Lung microvascular endothelial cell (primary cell): ENCODE measurements at places on chromosomes 1 and 21.

DNA sequence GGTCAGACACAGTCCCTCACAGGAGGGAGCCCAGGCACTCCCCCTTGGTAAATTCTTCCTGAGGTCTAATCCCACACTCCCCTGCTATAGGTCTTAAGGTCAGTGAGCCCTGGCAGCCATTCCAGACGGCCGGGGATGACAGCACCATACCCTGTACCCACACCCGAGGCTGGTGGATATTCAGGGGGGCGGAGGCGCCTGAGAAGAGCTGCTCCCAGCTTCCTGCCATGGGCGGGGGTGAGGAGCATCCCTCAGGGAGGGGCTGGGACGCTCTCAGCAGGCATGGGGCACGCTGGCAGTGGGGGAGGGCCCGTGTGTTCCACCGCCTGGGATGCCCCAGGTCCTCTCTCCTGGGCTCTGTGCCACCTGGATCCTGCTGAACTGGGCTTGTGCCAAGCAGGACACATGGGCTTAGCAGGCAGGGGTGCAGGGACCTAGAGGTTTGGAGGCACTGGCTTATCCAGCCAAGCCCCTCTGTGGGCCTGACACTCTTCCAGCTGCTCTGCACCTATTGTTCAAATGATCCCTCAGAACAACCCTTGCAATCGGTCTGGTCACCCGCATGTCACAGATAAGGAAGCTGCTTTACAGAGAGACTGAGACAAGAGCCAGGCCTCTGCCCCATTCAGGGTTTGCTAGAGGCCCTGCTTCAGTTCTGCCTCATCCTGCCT lies 5.7 kb upstream of the ADGRB2 start:
- no peak for DNase-seq

DNA sequence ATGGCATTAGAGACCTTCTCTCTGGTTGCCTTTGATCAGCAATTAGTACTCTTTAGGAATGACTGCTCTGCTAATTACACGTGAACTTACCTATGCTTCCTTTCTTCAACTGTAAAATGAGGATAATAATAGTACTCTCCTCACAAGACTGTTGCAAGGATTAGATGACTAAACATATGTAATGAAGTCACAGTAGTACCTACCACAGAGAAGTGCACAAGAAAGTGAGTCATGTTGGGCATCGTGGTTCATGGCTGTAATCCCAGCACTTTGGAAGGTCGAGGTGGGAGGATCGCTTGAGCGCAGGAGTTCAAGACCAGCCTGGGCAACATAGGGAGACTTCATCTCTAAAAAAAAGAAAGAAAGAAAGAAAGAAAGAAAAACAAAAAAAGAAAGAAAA lies 68.1 kb upstream of the AK4 start:
- no peak for DNase-seq

DNA sequence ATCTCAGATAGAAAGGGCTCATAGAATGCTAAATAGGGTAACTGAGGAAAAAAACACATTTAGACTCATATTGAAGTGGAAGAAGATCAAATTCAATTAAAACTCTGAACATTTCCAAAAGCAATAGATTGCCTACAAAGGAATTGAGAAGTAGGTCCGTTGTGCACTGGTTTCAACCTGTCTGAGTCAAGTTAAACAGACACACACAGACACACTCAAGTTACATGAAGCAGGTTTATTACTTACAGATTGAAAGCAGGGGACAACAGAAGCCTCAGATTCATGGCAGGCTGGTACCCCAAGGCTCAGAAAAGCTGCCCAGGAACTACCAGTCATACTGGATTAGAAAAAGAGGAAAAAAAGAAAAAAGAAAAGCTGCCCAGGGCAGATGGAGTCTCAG lies 20.7 kb upstream of the S100A2 start:
- no peak for DNase-seq

- DNase-seq, result no peak
Observed at GRCh38 chr1:109632671-109633346, 13.2 kb downstream of the AMPD2 start.

DNA sequence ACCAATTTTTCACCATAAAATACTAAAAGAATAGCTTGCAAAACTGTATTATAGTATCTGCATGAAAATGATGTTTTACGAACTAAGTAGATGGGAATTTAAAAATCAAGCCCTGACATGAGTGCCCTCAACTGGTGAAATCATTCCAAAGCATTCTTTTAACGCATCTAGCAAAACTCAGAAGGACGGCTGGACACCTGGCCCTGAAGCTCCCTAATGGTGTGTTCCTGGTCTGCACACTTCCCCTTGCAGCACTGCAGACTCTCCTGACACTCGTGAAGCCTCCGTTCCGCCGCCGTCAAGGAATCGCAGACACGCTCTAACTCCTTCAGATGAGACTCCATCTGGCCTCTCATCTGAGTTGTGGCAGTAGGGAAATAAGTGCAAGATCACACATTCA lies 39.9 kb downstream of the ODF2L start:
- no peak for DNase-seq

- DNase-seq, result no peak
Observed at GRCh38 chr1:239718997-239719628, 332.7 kb downstream of the CHRM3 start.

DNA sequence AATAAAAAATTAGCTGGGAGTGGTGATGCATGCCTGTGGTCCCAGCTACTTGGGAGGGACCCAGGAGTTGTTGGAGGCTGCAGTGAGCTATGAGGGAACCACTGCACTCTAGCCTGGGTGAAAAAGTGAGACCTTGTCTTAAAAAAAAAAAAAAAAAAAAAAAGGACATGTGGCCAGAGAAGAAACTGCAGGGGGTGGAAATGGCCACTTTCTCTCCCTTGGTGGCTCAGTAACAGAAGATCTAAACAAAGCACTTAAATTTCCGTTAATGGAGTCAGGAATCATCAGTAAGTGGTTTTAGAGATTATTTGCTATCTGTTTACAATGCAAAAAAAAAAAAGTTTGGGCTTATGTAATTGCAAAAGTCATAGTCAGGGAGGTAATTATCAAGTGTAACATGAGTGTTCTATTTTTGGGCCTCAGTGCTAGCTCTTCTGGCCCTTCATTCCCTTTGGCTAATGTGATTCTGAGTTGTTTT lies 19.3 kb upstream of the OPRD1 start:
- DNase-seq, result no peak

DNA sequence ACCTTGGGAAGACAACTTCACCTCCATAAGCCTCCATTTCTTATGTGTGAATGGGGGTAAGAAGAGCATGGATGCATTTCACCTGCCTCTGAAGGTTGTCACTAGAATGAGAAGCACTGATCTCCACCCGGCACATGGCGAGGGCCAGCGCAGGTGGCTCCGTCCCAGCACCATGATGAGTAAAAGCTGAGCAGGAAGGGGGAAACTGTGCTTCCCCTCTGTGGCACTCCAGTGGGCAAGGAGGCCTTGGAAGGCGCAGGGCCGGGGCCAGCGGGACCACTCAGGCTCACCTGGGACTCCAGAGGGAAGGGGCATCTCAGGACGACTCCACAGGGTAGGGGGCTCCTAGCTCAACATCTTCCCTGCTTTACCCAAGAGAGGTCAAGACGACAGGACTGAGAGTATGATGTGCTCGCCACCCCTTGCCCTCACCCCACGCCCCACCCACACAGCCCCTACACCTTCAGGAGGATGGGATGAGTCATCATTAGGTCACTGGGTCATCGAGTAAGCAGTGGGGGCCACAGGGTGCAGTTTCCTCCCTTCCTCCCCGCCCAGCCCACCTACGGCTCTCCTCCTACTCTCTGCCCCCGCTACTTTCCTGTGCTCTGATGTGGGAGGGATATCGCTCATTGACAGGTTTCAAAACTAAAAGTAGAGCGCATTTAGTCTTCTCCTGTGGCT lies 112.1 kb downstream of the HIVEP3 start:
- no peak for DNase-seq

GRCh38 chr21:45900034-45900868 lies 81.3 kb upstream of the COL6A1 start:
- DNase-seq, result no peak

DNA sequence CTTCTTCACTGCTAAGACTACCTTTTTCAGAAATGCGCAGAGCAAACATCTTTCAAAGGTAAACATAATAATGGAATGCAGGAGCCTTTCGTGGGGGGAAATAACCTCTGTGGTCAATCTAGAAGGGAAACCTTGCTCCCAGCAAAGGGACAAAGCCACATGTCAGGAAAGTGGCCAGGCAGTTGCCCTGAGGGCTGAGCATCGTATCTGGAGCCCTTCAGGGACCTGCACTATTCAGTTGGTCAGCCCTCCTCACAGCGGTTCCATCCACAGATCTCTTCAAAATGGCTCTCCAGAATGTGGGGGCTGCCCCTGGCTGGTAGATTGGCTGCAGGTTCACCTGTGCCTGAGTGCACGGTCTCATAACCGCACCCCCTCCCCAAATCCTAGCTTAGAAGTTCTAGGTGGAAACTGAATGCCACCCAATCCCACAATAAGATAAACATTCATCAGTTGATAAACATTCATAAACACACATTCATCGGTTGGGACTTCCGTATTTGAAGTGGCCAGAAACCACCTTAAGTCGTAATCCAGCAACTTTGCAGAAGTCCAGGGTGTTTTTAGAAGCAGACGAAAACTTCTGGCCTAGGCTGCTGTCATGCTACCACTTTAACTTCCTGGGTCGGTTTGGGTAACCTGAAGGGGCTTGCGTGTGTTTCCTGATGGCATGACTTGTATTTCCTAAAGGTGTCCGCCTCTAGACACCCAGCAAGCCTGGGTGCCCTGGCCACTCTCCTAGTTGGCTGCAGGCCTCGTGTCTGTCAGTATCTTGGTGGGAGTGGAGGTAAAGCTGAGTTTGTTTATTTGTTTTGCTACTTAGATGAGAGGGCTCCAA lies 50.5 kb downstream of the RASSF5 start:
- no peak for DNase-seq

- peak; percentile 91 for DNase-seq
Observed at GRCh38 chr21:45292399-45293219, 4.9 kb upstream of the POFUT2 start.

- no peak for DNase-seq
Observed at GRCh38 chr21:45803618-45804340, 160.3 kb downstream of the PCBP3 start.

DNA sequence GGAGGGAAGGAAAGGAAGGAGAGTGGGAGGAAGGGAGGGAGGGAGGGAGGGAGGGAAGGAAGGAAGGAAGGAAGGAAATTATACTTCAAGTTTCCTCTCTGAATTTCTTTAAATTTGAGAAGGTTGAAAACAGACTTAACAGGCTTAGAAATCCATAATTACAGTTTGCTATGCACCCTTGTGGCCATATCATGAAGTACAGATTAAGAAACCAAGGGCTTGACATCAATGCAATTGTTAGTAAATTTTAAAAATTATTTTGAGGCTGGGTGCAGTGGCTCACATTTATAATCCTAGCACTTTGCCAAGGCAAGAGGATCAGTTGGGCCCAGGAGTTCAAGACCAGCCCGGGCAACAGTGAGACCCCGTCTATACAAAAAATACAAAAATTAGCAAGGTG lies 14.4 kb downstream of the ANP32E start:
- DNase-seq, result no peak

DNA sequence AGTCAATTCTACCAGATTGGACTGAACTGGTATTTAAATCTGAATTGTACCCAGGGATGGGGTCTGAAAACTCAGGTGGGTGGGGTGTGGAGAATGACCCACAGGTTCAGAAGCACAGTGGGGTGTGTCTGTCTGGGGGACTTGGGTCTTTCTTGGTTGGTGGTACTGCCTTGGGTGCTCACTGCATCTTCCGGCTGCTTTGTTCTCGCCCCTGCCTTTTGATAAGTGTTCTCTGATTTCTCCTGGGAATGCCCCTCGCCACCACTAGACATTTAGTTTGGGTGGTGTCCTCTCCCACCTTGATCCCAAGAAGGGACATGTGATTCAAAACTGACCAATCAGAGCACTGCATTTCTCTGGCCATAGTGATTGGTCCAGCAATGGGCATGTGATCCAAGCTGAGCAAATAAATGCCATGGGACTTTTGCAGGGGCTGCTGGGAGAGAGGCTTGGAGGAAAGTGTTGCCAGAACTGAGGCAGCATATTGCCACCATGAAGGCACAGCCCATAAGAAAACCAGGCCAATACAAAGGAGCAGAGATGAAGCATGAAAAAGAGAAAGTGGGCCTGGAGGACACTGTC lies 270.5 kb downstream of the NPHP4 start:
- DNase-seq, result no peak

DNA sequence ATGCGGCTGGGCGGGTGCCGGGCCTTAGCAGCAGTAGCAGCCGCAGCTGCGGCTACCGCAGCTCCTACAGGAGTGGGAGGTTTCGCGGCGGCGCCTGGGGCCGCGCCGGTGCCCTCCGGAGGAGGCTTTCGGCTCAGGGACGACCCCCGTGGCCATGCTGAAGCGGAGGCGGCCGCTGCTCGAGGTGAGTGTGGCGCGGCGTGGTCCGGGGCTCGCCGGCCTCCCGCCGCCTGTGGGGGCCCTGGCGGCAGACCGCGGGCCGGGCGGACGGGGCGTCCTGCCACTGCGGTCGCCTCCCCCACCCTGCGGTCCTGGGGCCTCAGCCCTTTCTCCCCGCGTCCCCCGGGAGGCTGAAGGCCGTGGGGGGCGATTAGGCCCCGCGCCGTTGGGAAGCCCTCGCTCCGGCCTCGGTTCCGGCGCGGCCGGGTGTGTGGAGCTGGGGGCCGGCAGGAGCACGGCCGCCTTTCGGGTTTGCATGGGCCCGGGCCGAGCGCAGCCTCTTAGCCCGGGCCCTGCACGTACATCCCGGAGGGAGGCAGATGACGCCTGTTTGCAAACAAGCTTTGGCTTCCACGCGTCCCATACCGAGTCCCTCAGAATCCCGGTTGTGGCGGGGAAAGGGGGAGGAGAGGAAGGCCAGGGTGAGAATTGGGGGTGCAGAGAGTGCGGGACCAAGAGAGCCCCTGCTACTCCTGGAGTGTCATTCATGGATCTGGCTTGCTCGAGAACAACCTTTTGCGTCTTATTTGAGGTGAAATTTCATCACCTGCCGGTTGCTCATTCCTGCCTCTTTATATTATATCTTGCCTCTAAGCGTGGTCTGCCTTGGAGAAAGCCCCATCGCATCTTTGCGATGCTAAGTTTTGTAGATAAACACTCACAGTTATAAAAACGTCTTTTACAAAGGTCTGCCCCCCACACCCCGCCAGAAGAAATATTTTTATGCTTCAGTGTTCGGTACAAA lies 613 bp downstream of the ZFYVE9 start:
- peak; percentile 70 for DNase-seq

DNA sequence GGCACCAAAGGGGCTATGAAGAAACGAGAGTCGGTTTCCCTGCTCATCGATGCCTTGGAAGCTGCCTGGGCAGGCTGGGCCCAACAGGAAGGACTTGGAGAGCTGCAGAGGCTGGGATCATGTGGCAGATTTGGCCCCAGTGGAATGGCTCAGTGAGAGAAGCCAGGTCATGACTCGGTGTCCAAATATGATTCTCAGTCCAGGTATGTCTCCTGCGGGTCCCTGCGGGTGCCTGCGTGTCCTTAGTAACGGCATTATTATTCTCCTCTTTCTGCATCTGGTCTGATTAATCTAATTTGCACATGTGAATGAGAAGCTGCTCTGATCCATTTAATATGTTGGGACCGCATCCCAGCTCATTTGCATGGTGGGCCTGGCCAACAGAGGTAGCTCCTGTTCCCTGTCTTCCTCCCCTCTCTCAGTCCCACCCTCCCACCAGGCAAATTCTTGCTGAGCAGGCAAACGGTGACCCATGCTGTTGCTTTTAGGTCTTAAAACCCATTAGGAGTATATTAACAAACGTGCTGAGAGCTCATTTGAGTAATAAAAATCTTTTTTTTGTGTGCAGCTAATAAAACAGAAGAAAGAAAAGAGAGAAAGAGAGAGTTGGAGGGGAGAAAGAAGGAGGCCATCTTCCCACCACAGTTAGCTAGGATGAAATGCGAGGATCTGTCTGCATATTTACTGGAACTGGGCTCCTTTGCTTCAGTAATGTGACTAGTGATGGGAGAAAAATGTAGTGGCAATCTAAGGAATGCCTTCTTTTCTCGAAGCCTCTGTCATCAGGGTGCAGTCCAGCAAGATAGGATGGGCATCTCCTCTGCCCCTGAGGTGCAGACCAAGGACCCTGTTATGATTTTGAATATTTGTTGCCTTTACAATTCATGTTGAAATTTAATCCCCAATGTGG lies 133.5 kb downstream of the HMGB4 start:
- DNase-seq, result no peak
